ENCODE measurements at places on chromosomes 4 and X.

DNA sequence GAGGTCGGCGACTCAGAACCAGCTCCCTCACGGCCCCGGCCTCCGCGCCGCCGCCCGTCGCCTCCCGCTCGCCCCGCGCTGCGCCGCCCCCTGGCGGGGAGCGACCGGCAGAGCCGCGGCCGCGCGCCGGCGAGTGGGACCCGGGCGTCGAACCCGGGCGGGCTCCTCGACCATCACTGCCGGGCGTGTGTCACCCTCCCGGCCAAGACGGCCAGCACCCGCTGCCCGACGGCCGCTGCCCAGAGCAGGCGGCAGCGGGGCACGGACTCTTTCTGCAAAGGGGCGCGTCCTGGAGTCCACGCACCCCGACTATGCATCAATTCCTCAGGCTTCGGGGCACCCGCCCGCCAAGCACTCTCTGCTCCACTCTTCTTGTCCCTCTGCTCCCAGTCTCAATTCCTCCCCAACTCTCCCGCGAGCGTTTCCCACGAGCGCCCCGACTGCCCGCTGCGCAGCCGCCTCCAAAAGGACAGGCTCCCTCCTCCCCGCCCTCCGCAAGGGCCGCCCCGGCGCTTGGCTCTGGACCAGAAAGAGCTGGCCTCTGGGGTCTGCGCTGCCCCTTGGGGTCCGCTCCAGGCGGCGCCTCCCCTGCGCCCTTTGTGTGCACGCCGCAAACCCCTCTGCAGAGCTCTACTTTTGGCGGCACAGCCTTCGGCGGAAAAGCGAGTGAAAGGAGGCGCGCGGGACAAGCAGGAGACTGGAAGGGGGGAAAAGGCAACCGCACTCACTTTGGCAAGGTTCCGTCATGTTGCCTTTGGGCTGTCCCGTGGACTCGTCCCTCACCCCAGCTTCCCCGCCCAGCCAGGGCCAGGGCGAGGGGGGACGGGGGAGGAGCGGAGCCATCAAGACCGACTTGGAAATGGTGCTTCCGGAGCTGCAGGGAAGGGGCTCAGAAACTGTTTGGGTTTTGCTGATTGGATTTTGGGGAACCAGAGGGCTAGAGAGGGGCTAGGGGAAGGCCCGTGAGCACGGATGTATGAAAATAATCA is 1.0 kb downstream of the PDE5A start:
- peak; percentile 90 for DNase-seq

DNA sequence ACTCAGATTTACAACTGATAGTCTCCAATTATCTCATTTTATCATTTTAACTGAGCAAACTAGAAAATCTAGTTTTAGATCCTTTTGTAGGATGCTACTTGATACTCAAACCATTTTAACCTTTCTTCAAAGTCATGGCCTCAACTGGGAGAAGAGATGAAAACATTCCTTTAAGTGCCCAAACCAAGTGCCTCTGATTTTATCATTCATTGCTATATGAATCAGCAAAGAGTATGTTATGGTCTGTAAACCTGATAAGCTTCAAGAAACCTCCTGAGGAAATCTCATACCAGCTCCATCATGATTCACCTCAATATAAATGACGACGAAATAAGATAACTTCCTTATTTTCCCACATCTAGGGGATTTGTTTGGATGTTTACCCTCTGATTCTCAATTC is 119.9 kb downstream of the FAM13A start:
- no peak for DNase-seq

DNA sequence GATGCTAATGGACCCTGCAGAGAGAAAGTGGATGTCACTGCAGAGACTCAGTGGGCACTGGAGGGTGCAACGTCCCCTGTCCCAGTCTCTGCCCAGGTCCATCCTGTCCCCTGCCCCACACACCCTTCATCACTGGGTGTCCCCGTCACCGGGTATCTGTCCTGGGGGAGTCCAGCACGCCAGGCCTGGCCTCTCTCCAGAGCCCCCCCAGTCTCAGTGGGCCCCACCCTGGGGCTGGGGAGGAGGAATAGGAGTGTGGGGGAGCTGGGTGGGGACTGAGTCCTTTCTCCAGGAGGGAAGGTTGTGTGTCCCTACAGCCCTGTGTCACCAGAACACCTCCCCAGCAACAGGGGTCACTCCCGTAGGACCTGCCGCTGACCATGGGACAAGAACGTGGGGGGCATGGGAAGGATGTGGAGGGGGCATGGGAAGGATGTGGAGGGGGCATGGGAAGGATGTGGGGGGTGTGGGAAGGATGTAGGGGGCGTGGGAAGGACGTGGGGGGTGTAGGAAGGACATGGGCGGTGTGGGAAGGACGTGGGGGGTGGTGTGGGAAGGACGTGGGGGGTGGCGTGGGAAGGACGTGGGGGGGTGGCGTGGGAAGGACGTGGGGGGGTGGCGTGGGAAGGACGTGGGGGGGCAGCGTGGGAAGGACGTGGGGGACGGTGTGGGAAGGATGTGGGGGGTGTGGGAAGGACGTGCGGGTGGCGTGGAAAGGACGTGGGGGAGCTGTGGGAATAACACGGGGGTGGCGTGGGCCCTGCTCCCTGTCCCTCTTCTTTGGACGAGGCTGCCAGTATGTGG is 21.0 kb upstream of the SPON2 start:
- DNase-seq = no peak

GRCh38 chr4:113059449-113060182 is 10.2 kb downstream of the ANK2 start:
- DNase-seq = no peak

GRCh38 chr4:145819853-145820181 is 118.8 kb downstream of the ZNF827 start:
- DNase-seq = no peak

DNA sequence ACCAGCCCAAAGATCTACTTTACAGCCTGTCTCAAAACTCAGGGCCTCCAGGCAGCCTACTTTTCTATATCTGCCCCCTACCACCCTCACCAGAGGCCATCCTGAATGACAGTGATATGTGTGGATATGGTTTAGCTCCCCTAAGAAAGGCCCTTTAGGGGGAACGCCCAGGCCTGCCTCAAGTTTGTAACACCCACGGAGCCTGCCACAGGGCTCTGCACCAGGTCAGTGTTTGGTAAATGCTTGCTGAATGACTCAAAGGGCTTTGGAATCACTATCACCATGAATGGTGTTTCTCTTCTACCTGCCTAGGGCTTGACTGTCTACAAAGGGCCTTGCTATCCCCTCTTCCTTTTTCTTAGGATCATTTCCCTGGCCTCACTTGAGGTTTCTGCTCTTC is 11.3 kb upstream of the LONRF3 start:
- no peak for DNase-seq

- no peak for DNase-seq
These were observed 353.4 kb upstream of the ADGRL3 start for GRCh38 chr4:60846678-60847077.

- DNase-seq = no peak
These were observed 24.9 kb upstream of the UVSSA start for GRCh38 chr4:1321946-1322650.

DNA sequence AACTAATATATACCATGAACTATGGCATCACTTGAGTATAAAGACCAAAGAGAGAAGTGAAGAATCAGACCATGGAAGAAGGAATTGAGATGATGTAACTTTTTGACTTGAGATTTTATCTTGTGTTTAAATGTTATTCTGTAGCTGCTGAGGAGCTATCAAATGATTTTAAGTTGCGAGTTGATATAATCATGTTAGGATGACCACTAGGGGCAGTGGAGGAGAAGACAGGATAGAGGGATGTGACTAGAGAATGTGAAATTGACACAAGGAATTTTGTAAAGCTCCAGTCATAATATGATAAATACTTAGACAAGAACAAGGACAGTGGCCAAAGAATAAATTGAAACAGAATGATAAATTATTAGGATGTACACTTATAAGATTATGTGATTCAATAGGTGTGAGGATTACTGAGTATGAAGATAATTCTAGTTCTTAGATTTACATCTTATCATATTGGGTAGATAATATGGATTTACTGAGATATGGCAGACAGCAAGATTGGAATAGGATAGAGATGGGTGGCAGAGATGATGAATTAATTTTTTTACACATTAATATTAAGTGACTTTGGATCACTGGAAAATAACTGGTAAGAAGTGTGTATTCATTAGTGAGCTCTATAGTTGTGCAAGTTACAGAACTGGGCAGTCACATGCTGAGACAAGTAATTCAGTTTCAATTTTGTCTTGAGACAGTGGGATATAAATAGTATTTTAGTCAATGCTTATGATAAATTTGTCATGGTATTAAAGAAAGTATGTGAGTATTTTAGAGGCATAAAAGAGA is 816.0 kb upstream of the PCDH10 start:
- no peak for DNase-seq

DNA sequence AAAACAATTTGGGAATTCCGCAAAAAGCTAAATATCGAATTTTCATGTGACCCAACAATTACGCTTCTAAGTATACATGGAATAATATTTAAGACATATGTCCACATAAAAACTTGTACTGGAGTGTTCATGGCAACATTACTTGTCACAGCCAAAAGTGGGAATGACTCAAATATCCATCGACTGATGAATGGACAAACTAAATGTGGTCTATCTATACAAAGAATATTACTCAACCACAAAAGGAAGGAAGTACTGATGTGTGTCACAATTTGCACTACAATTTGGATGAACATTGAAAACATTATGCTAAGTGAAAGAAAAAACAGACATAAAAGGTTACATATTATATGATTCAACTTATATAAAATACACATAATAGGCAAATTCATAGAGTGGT is 71.9 kb downstream of the AFF2 start:
- DNase-seq = no peak

GRCh38 chrX:115038406-115038805 is 21.0 kb upstream of the IL13RA2 start:
- DNase-seq = no peak

DNA sequence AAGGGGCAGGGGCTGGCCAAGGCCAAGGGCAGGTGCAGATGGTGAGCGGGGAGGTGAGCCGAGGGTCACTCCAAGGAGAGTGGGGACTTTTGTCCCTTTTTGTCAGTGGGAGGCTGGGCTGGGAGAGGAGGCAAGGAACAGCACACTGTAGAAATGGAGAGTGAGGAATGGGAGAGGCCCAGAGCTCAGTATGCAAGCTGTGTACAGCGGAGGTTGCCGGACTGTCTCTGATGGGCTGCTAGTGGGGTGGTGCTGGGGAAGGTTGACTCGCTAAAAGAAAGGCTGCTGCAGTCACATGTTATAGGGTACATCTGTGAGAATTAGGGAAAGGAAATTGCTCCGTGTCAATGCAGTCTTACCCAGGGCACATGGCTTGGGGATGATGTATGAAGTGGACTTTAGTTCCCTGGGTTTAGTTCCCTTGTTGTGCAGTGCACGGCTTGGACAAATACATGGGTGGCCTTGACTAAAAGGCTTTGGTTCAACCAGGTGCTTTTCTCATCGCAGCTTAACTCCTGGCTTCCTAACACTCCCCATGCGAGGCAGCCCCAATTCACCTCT is 57.1 kb upstream of the STX18 start:
- no peak for DNase-seq

DNA sequence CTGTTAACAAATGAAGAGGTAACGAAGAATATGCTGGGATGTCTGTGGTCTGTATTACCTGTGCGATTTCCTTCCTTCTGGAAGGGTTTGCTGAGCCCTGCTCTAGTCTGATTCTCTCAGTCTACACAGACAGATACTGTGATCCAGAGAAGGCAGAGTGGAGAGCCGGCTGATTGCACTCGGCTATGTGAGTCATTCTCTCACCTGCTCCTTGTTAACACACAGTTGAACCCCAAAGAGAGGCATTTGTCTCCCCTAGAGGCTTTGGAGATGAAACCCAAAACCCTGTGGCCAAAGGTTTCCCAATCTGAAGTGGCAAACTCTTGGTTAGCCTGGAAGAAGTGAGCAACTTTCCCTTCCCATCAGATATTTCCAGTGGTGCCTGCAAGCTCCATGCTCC is 78.1 kb upstream of the GPC4 start:
- DNase-seq = peak; percentile 62

GRCh38 chr4:175954685-175955084 is 111.0 kb upstream of the WDR17 start:
- no peak for DNase-seq

- no peak for DNase-seq
These were observed 30.8 kb downstream of the NDNF start for GRCh38 chr4:121041307-121042090.

GRCh38 chr4:155878611-155879010 is 12.5 kb upstream of the ASIC5 start:
- no peak for DNase-seq

GRCh38 chrX:24423960-24424359 is 41.1 kb upstream of the PDK3 start:
- DNase-seq = no peak

DNA sequence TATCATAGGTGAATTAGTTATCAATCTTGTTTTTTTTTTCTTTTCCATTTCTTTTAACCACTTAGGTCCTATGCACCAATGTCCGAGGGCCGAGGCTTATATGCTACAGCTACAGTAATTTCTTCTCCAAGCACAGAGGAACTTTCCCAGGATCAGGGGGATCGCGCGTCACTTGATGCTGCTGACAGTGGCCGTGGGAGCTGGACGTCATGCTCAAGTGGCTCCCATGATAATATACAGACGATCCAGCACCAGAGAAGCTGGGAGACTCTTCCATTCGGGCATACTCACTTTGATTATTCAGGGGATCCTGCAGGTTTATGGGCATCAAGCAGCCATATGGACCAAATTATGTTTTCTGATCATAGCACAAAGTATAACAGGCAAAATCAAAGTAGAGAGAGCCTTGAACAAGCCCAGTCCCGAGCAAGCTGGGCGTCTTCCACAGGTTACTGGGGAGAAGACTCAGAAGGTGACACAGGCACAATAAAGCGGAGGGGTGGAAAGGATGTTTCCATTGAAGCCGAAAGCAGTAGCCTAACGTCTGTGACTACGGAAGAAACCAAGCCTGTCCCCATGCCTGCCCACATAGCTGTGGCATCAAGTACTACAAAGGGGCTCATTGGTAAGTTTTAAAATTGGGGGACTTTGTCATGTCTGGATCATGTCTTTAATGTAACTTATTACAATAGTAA is 250.7 kb downstream of the RAPGEF2 start:
- no peak for DNase-seq

GRCh38 chr4:142497606-142498005 is 348.5 kb downstream of the INPP4B start:
- no peak for DNase-seq

DNA sequence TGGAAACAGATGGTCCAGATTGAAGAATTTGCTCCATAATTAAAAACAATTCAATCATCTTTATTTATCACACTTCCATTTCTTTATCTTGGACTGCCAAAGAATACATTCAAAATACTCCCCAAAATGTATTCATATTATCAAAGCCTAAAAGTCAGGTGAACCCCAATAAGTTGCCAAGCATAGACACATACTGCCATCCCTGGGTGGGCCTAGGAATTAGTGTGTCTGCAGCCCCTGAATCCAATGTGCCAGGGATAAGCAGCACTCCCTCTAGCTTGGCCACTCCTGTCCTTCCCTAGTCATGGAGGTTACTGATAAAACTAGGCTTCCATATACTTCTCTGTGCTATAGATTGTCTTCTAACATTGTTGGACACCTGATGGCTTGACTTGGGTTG is 199.9 kb downstream of the TENM3 start:
- no peak for DNase-seq

- DNase-seq = no peak
These were observed 2.3 kb downstream of the MPP1 start for GRCh38 chrX:154802947-154803346.

Data from lower leg skin (tissue), 4 donors.